Activated naive CD4-positive, alpha-beta T cell (primary cell): ENCODE measurements at places on chromosomes 4 and X.

DNA sequence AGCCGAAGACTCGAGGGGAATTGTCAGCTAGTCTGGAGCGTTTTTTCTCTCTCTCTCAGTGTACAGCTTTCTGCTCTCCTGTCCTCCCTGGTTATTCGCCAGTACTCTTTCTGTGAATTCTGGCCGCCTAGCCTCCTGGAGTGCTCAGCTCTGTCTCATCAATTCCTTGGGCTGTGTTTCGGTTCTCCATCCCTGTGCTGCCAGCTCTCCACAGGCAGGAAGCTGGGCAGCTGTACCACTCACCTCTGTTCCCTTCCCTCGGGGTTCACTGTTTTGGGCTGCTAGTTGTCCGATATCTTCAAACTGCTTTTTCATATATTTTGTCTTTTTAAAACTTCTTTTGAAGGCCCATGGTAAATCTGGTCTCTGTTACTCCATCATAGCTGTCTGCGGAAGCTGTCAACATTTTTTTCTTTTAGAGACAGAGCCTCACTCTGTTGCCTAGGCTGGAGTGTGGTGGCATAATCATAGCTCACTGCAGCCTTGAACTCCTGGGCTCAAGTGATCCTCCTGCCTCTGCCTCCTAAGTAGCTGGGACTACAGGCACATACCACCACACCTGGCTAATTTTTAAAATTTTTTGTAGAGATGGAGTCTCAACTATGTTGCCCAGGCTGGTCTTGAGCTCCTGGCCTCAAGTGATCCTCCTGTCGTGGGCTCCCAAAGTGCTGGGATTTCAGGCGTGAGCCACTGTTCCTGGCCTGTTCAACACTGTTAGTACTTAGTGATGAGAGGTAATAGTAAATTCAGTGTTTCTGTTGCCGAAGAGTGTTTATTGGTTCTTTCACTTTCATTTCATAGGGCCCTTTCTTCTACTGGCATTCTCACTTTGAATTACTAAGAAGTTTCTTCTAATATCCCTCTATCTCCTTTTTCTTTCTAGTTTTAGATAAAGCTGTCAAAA lies 18.6 kb downstream of the ZCCHC4 start:
- DNase-seq = no peak

GRCh38 chr4:38821739-38822138 lies 17.1 kb upstream of the TLR1 start:
- no peak for DNase-seq

DNA sequence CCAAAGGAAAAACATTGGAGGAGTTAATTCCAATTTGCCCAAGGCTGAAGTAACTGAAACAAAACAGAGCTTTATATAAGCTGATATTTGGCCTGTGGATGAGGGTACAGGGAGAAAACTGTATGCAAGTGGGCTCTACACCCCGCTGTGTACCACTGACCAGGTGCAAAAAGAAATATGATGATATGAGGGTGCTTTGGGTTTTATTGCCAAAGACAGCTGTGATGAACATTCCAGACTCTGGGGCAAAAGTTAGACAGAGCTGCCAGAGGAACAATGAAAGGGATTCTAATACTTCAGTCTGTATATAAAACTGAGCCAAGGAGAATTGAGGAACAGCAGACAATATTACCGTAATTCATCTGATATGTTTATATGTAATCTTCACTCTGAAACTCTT lies 117.4 kb downstream of the MID1 start:
- DNase-seq = no peak

- DNase-seq = no peak
Observed at GRCh38 chr4:142091691-142092182, 455.4 kb downstream of the IL15 start.

GRCh38 chr4:33054656-33055196 lies 2334.6 kb downstream of the PCDH7 start:
- DNase-seq = no peak

- no peak for DNase-seq
Observed at GRCh38 chrX:19064175-19064574, 58.1 kb downstream of the ADGRG2 start.

- no peak for DNase-seq
Observed at GRCh38 chr4:183658362-183659028, 490 bp downstream of the RWDD4 start.

DNA sequence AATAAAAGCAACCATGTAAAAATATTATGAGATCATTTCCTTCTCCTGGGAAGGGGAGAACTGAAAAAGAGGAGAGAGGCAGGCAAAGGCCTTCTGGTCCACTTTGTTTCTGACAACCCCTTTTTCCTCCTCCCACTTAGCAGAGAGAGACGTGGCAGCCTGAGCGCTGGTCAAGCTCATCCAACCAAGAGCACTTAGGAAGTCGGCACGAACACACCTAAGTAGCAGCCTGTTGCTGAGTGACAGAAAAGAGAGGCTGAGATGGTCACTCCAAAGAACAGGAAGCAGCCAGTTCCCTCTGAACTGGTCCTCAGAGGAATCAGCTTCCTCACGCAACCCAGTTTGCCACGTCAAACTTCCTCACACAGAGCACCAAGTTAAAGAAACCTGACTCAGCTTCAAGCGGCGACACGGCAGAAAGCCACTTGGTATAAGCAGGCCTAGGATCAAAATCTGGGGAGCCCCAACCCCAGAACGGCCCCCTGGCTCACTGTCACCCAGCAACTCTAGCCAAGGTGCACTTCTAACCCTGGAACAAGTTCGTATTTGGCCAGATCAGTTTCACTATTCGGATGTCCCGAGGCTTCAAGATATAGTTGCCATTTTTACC lies 861 bp downstream of the SEC24D start:
- DNase-seq = peak; percentile 2

- DNase-seq = no peak
Observed at GRCh38 chrX:13088156-13088487, 43.7 kb upstream of the FAM9C start.

DNA sequence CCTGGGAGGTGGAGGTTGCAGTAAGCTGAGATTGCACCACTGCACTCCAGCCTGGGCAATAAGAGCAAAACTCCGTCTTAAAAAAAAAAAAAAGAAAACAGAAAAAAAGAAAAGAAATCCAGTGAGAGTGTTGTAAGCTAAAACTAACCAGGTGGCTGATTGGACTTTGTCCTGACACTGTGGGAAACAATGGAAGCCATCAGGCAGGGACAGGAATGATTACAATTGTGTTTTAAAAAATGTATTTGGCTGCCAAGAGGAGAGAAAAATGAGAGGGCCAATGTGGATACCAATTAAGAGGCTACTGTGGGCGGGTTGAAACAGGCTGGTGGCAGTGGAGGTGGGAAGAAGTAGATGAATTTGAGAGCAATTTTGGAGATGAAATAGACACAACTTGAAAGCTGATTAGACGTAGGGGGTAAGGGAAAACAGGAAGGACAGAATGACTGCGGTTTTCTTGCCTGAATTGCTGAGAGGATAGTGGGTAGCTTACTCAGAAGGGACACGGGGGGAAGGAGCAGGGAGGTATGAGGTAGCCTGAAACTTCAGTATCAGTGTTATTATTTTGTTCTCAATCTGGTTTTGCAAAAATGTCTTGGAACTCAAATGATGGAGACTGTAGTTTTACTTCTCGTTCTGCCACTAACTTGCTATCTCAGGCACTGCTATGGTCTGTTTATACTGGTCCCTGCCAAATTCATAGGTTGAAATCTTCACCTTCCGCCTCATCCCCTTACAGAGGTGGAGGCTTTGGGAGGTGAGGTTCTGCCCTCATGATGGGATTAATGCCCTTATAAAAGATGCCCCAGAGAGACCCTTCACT lies 45.6 kb upstream of the CHRNA9 start:
- no peak for DNase-seq

DNA sequence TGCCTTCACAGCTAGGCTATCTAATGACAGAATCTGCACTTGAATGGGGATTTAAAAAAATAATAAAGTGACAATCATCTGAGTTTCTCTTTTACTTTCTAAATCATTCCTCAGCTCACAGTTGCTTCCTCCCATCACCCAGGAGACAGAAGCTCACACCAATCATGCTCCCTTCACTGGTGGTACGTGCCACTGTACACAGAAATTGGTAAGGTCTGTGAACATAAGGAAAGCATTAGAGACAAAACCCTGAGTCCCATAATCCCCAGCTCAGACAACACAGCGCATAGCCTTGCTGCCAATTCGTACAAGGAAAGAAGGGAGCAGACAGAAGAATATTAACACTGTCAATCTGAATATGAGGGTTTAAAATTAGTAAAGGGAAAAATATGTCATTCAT lies 133.1 kb downstream of the IDS start:
- no peak for DNase-seq

GRCh38 chr4:138925495-138925894 lies 90.1 kb upstream of the NOCT start:
- DNase-seq = no peak

DNA sequence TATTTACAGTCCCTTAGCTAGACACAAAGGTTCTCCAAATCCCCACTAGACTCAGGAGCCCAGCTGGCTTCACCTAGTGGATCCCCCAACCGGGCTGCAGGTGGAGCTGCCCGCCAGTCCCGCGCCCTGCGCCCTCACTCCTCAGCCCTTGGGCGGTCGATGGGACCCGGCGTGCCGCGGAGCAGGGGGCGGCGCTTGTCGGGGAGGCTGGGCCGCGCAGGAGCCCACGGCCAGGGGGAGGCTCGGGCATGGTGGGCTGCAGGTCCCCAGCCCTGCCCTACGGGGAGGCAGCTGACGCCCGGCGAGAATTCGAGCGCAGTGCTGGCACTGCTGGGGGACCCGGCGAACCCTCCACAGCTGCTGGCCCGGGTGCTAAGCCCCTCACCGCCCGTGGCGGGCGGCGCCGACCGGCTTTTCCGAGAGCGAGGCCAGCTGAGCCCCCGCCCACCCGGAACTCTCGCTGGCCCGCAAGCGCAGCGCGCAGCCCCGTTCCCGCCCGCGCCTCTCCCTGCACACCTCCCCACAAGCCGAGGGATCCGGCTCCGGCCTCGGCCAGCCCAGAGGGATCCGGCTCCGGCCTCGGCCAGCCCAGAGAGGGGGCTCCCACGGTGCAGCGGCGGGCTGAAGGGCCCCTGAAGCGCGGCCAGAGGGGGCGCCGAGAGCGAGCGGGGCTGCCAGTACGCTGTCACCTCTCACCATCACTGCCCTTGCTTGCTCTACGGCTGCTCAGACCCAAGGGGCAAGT lies 39.4 kb downstream of the WFS1 start:
- no peak for DNase-seq

DNA sequence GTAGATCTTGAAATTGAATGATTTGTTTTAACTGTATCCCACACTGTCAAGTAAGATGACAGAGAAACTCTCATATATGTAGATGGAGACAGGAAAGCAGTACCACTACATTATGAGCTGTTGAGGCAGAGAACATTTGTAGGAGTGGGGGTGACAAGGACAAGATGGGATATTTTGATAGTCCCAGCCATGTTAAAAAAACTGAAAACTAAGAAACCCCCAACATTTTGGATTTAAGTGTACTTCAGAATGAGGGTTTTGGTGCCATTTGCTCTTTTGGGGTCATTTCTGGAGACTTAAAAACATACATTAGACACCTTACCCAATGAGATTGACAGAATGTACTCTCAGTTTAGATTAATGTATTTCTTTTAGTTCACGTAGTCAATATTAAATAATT lies 149.9 kb upstream of the SLC4A4 start:
- DNase-seq = no peak

DNA sequence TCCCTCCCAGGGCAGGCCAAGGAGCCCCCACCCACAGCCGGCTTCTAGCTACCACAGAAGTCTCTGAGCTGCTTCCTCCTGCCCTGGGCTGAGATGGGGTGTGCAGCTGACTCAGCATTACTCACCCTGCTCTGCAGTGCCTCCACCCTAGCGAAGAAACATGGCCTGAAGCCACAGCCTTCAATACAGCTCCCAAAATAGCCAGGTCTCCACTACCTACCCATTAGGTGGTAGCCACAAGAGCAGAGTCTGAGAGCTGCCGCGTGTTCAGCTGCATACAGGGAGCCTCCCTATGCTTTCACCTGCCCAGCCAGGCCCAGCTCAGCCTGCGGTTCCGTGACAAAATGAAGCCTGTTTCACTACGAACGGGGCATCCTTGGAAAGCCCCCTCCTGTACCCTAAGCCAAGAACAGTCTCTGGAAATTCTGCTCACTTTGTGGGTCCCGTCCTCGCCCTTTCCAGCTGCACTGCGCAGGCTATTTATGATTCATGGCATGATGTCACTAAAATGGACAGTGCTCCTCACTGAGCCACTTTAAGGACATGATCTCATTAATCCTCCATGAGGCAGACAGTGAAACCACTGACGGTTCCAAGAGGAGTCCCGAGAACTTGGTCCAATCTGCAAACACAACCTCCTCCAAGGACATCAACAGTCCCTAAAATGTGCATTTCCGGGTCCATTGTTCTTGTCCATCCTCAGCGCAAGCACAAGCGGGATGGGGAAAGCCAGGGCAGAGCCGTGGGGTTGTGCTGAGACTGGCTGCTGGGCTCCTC lies 20.2 kb downstream of the WDR1 start:
- peak; percentile 17 for DNase-seq

DNA sequence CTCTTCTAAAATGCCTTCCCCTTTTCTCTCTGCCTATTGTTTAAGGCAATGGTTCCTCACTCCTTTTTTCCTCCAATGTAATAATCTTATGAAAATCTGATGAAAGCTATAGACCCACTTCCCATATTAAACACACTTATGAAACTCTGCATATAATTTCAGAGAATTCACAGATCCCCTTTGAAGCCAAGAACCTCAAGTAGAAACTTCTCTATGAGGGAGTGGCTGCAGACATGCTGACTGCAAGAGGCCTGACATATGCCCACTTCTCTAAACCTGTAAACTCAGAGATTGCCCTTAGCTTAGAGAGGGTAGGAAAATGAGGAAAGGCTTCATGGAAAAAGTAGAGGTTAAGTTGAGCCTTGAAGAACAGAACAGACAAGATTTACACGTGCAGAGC lies 37.6 kb downstream of the TAB3 start:
- DNase-seq = no peak

- DNase-seq = no peak
Observed at GRCh38 chr4:39544580-39545315, 17.5 kb upstream of the UGDH start.

GRCh38 chr4:105837037-105837436 lies 58.2 kb upstream of the NPNT start:
- DNase-seq = no peak

DNA sequence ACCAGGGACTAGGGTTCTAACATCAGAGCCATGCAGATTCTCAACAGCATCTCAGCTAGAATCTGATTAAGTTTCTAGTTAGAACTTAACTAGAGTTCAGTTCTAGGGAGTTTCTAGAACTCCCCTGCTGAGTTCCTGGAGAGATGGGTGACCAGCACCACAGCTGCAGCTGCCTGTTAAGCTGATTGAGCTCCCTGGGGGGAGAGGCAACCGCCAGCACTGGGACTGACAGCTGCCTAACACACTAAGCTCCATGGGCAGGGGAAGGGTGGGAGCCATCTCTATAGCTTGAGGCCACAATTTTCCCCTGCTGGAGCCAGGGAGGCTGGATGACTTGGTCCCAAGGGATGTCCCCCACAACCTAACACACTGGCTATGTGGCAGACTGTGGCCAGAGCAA lies 84.2 kb downstream of the CHIC1 start:
- no peak for DNase-seq

DNA sequence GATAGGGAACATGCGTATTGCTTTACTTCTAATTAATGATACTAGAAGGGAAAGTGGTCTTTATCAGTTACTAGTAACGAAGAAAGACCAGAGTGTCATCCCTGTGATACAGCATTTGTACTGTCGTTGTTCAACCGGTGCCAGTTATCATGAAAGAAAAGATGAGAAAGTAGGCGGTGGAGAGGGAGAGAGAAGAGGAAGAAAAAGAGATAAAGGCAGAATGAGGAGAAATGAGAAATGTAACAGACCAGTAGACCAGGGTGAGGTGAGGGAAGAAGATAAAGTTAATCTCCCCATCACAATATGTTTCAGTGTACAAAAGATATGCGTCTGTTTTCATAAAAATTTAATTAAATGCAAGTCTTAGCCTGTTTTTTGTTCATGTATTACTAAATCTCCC lies 135.2 kb upstream of the HPGD start:
- no peak for DNase-seq
